ENCODE measurements at places on chromosomes 4 and X.

- no peak for DNase-seq
Observed at GRCh38 chrX:773292-774025, 142.9 kb downstream of the SHOX start.

DNA sequence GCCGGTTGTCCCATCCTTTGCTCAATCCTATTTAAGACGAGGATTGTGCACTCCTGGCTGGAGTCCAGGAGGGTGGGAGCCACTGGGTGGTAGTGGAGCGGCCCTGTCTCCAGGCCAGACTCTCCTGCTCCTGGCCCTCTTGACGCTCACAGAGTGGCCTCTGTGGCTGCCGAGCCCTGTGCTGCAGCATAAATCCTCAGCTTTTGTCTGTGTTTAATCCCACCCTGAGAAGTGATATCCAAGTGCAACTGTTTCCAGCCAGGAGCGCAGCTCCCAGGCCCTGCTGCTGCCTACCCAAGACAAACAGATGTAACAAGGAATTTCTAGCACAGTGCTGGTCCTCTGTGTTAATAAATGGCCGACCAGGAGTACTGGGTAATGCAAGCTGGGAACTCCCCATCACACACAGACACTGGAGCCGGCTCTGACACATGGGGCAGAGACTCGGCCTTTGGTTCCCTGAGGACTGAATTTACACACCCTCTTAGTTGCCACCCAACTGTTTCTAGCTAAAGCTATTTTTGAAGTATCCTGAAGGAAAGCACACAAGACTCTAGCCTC is 85.3 kb downstream of the GATB start:
- no peak for DNase-seq

- no peak for DNase-seq
Observed at GRCh38 chrX:149365061-149365460, 140.0 kb downstream of the IDS start.

DNA sequence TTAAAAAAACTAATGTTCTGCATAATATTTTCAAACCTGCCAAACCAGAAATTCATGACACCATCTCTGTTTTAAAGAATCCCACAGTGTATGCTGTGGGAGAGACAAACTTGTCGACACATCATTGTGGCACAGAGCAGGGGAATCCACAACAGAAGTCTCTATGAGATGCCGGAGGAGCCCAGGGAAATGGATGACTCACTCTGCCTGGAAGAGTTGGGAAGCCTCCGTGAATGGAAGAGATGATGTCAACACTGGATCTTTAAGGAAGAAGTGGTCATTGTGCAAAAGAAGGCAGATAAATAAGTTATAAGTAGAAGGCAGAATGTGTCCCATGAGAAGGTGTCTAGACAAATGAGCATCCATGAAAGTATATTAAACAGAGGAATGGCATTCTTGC is 595.1 kb downstream of the RAB28 start:
- DNase-seq, result no peak

DNA sequence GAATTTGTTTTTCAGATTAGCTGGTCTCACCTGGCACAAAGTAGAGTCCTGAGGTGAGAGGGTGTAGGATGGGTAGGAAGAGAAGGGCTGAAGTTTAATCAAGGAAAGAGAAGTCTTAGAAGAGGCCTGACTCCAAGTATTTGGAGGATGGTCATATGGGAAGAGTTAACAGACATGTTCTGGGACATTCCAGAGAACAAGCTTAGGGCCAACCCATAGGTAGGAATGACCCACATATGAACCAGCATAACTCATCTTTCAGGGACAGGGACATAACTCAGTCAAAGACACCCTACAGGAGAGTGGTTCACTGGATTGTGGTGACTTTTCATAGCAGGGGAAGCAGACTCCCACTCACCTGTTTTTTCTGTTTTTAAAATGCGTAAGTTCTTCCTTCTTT is 27.9 kb upstream of the ANXA5 start:
- no peak for DNase-seq

DNA sequence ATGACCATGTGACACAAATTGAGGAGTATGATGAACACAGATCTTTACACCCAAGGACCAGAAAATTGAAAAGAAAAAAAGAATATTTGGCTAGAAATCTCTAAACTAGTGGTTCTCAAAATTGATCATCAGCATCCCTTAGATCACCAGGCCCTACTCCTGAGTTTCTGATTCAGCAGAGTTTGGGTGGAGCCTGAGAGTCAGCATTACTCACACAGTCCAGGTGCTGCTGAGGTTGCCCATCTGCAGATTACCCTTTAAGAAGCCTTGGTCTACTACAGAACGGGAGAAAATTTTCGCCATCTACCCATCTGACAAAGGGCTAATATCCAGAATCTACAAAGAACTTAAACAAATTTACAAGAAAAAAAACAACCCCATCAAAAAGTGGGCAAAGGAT is 182.8 kb downstream of the MOSPD2 start:
- DNase-seq, result no peak

GRCh38 chrX:47607091-47607490 is 12.6 kb downstream of the SYN1 start:
- no peak for DNase-seq

DNA sequence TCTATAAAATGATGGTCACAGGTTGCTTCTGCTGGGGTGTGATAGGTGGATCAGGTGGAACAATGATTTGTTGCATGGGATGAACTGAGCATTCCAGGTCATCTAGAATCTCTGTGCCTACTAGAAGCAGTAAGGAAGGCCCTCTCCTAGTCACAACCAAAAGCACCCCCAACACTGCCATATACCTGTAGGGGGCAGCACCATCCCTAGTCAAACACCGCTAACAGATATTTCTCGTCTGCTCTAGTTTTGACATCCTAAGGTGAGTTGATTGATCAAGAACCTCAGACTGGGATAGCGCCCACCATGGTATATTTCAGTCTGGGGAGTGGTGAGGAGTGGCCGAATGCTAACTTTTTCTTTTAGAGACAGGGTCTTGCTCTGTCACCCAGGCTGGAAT is 160.2 kb downstream of the NHS start:
- DNase-seq, result peak; percentile 37

- DNase-seq, result peak; percentile 50
Observed at GRCh38 chrX:53445977-53446376, 11.8 kb upstream of the HSD17B10 start.

DNA sequence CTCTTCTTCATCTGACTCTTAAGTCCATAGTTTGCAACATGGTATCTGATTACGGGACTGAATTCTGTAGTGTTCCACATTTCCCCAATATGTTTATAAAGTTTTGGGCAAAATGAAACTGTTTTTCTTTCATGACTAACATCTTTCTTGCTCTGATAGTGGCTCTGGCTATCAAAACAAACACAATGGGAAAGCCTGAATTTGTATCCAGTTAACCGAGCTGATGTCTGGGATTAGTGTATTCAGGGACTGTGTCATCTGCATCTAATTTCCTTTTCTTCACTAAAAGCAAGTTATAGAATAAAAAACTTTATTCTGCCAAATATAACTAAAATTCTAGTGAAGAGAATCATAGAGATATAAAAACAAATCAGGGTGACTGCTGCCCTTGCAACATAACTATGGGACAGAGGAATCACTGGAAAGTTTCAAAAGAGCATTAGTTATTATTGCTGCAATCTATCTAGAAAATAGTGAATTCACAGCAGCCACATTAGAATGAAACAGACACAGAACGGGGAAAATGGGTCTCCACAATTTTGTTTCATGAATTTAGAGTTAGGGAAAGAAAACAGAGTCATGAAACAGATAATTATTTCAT is 61.3 kb downstream of the ANTXR2 start:
- DNase-seq, result no peak

DNA sequence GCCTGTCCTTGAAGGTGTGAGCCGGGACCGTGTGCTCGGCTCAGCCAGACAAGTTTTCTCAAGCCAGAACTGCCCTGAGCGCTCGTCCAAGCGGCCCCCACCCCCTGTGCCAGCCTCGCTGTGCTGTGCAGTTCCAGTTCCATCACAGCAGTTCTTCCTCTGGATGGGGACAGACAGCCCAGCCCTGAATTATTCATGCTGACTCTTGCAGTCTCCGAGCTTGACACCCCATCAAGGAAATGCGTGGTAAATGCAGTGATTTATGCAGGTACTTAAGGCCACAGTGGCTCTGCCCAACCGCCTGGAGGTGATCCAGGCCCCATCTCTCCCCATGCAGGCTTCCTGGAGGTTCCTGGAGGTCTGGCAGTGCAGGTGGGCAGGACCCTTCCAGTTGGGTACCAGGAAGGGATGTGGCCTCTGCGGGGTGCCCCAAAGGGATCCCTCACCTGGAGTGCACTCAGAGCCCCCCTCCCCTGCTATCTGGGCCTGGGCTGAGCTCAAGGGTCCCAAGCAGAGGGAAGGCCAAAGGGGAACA is 44.8 kb upstream of the HMX1 start:
- DNase-seq, result peak; percentile 18

GRCh38 chr4:140703463-140703862 is 52.7 kb downstream of the TBC1D9 start:
- DNase-seq, result no peak

DNA sequence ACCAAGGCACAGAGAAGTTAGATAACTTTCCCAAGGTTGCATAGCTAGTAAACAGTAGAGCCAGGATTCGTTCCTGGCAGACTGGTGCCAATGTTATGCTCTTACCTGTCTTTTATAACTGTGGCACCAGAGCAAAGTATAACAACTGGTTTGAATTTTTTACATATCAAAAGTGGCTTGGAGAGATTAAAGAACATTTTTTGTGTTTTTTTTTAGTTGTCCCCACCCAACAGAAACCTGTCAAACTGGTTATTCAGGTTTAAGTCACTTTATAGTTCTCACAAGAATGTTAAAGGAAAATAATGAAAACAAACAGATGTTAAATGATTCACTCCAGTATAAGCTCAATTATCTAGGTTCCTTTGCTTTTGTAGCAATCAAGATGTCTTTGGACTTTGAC is 15.6 kb upstream of the FAM47E start:
- no peak for DNase-seq

DNA sequence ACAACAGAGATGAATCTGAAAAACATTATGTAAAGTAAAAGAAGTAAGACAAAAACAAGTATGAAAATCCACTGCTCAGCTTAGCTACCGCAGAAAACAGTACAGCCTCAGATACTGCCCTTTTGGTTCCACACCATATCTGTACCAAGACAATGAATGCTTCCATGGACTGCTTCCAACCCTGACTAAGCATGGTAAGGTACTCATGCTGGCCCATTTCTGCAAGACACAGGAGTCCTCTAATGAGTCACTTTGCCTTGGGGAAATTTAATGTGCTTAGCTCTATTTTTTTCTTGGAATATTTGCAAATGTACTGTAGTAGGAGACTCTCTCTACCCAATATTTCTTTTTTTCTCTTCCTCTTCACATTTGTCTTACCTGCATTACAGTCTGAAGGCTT is 931.7 kb upstream of the HS3ST1 start:
- DNase-seq, result no peak

DNA sequence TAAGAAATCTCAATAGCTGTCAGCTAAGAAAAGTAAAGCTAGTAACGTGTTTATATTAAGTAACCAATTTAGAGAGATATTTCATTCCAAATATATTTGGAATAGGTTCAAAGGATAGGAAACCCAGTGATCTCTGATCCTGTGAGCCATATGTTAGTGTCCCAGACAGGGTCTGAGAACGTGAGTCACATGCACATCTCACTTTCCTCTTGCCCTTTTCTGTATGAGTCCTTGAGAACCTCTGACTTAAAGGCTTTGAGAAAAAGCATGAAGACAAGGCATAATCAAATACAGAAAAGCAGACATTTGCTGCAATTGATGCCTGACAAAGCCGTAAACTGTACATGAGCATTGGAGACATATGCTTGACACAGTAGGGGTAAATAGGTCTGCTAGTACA is 655.1 kb upstream of the ADGRL3 start:
- DNase-seq, result no peak

DNA sequence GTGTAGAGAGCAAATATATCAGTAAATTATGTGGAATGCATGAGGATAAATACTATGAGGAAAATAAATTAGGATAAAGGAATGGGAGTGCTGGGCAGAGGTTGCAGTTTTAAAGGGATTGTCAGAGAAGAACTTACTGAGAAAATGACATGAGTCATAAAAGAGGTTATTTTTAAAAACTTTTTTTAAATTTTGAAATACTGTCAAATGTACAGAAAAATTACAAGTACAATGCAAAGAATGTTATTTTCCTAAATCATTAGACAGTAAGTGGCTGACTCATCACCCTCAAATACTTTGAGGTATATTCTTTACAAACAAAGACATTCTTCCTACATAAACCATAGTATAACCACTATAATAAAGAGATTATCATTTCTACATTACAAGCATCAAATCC is 29.8 kb upstream of the H2AZ1 start:
- DNase-seq, result no peak

GRCh38 chr4:17723648-17724047 is 57.8 kb downstream of the FAM184B start:
- no peak for DNase-seq

GRCh38 chrX:33840176-33840575 is 291.9 kb downstream of the FAM47A start:
- no peak for DNase-seq

- DNase-seq, result peak; percentile 37
Observed at GRCh38 chrX:48021026-48021900, 14.5 kb downstream of the SPACA5 start.

GRCh38 chrX:40154853-40155588 is 57.3 kb upstream of the BCOR start:
- DNase-seq, result peak; percentile 75

DNA sequence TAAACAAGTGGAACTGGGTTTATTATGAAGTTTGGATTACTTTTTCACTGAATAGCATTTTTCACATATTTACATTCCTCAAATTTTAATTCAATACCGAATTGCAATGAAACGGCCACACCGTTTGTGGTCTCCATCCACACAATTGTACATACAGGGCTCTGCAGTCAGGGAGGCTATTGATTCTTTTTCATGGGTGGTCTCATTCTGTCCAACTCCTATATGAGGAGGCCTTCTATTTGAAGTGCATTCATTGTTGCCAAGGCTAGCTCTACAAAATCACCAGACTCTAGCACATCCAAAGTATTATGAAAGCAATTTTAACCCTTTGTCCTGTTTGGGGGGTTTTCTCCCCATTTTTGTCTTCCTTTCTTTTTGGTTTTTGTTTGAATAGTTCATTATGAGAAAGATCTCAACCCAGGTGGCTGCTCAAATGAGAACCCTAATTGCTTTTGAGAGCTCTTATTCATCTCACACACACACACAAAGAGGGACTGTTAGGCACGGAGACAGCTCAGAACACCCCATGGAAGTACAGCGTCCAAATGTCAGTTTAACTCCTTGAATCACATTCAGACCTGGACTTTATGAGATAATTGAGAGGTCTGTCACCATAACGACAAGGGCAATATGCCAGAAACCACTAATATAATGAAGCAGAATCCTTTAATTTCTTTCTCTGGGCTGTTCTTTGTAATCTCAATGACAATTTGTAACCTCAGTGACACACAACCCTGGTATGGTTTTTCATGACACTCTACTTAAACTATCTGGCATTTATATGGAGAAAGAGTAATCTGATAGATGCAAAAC is 79.4 kb downstream of the NLGN4X start:
- no peak for DNase-seq

DNA sequence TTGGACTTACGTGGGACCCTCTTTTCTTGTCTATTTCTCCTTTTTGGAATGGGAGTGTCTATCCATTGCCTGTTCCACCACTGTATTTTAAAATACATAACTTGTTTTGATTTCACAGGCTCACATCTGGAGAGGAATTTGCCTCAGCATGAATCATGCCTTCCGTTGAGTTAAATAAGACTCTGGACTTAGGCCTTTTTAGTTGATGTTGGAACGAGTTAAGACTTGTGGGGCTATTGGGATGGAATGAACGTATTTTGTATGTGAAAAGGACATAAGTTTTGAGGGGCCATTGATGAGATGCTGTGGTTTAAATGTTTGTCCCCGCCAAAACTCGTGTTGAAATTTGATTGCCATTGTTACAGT is 66.2 kb downstream of the BEX3 start:
- DNase-seq, result no peak

All from GM13976 (cell line).